Upper lobe of right lung (tissue), 1 donor: ENCODE measurements at places on chromosomes 6 and 20. TPM values are rescaled to one million over a fixed set of nuclear protein-coding genes. Genes with fewer than 3 reads are reported as not detected.

- H3K27me3 ChIP-seq = no peaks in the 10 kb centered on the region
- H3K4me1 ChIP-seq = no peaks in the 10 kb centered on the region
- no peaks in the 10 kb centered on the region for H3K36me3 ChIP-seq
Measured at GRCh38 chr6:48141975-48142374, 31.0 kb upstream of the PTCHD4 start.

NKX2-2 gene
- not detected for total RNA-seq

- no peak overlapping the region for H3K4me3 ChIP-seq
- no peaks in the 10 kb centered on the region for H3K4me1 ChIP-seq
- no peaks in the 10 kb centered on the region for H3K27me3 ChIP-seq
- DNase-seq = no peak
Measured at GRCh38 chr6:148235446-148235845, 107.2 kb upstream of the SASH1 start.

DNA sequence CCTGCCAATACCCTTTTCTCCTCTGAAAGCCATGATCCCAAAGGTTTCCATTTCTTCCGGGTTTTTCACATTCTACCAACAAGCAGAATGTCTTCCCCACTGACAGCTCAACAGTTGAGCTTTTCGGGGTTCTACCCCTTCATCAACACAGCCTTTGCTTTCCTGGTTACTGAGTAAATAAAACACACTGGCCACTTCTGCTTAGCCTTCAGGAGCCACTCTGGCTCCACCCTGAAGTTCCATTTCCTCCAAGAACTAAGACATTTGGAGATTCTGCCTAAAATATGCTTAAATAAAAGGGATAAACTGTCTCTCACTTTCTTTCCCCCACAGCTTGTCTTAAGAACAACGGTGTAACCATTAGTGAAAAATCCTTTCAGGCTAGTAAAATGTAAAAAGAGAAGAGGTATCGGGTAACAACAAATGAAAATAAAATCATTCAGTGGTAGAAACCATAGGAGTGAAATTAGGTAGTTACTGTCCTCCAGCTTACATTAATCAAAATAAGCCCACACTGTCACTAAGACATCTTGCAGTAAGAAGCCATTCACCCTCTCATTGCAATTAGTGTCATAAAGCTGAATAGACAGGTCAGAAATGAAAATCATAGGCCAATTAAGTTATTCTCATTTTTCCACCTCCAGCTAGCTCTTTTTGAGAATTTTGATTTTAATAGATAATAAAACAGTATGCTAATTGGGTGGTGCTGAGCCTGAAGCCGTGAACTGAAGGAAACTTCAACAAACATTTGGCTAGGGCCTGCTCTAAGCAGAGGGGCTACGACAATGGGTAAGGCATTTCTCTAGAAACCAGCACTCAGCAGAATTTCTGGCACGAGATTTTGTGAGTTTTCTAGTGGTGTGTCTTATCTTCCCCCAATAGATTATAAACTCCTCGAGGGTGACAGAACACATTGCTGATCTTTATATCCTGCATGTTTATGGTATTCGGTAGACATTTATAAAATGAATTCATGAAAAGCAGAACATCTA, 194.2 kb downstream of the KHDC1L start:
- no peaks in the 10 kb centered on the region for H3K36me3 ChIP-seq
- H3K27me3 ChIP-seq = no peaks in the 10 kb centered on the region
- no peak overlapping the region for H3K27ac ChIP-seq
- no peak for DNase-seq
- no peak overlapping the region for H3K4me3 ChIP-seq

DNA sequence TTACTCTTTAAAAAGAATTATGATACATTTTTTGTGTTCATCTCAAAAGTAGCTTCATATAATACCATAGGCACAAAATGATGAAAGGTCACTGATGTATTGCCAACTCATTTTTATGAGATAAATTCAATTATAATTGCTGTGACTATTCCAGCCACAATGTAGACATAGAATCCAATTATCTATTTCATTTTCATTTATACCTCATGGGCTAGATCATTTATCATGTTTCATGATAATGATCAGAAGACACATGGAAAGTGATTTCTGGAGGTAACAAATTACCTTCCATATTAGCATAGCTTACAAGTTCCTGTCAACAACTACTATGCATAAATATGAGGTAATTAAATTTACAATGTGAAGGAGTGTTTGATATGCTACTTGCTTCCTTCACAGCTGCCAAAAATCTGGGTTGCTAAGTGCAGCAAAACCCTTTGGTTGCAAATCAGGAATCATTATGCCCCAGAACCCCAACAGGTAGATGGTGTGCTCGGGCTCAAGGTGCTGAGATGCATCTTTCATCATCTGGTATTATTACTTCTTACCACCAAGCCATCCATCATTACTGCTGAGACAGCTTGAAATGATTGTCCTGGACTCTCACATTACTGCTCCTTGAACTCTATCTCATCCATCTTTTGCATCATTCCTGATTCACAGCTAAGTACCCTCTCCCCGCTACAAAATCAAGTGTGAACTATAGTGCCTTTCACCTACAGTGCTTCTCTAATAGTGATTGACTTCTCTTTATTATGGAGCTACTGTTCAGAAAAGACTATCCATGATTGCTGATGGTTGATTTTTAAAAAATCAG, 306.0 kb upstream of the THEMIS start:
- H3K4me3 ChIP-seq = no peak overlapping the region
- no peaks in the 10 kb centered on the region for H3K36me3 ChIP-seq
- no peak for DNase-seq

- no peak overlapping the region for H3K27ac ChIP-seq
- H3K36me3 ChIP-seq = no peaks in the 10 kb centered on the region
- no peak overlapping the region for H3K4me3 ChIP-seq
- H3K4me1 ChIP-seq = no peaks in the 10 kb centered on the region
- DNase-seq = no peak
Measured at GRCh38 chr20:23032750-23033078, 2.4 kb upstream of the SSTR4 start.

DNA sequence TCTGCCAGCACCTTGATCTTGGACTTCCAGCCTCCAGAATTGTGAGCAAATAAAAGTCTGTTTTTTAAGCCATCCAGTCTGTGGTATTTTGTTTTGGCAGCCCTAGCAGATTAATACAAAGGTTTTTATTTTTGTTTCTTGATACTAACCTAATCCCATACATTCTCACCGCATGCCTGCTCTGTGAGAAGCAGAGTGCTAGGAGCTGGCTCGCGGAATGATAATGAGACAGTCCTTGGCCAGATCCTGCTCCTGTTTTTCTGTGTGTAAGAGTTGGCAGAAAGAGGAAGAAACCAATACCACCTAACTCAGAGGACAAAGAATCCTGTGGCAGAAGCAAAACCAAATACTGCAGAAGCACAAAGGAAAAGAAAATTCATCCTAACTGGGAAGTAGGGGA, 82.6 kb downstream of the KIF16B start:
- no peak overlapping the region for H3K4me3 ChIP-seq

DNA sequence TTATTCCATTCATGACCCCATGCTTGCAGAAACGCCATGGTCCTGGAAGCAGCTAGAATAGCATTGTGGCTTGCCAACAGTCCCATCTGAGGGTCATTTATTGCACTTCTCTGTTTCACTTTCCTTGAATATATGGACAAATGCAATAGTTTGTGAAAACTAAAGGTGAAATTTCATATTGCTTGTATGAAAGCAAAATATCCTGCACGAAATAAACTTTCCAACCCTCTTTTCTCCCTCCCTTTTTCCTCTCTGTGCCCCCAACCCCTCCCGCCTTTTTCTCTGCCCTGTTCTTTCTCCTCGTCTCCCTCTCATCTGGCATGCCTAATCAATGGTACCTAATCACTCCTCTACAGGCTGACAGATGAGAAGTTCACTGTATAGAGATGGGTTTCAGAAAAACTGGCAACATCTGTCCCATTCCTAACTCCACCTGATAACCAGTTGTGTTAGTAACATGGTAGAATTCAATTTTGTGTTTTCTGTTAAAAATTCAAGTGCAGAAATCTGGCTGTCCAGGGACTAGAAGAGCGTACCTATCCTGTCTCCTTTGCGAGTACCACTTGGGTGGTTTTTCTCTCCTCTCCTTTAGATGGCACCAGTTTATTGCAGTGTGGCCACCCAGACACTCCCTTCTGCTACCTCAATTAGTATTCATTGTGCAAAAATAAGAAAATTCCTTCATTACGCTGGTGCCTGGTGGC, 198.6 kb downstream of the FOXA2 start:
- no peaks in the 10 kb centered on the region for H3K4me1 ChIP-seq
- DNase-seq = no peak
- no peak overlapping the region for H3K4me3 ChIP-seq
- no peaks in the 10 kb centered on the region for H3K36me3 ChIP-seq
- no peak overlapping the region for H3K27ac ChIP-seq
- no peaks in the 10 kb centered on the region for H3K27me3 ChIP-seq

DNA sequence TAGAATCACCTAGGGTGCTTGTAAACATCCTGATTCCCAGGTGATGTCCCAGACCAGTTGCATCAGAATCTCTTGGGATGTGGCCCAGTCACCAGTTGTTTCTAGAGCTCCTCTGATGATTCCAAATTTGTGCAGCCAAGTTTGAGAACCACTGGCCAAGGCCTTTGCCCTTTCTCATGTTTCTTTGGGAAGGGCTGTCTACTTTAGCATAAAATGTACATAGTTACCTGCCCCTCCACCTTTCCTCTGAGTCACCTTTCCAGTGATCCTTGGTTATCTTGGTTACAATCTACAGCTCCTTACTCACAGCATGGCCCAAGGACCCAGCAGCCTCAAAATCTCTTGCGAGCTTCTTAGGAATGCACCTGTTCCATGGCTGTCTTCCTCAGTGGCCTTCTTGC, 266.4 kb upstream of the PRND start:
- H3K36me3 ChIP-seq = no peaks in the 10 kb centered on the region
- no peaks in the 10 kb centered on the region for H3K27me3 ChIP-seq
- no peak overlapping the region for H3K27ac ChIP-seq
- DNase-seq = no peak
- H3K4me1 ChIP-seq = peaks cover 5% of the 10 kb centered on the region

DNA sequence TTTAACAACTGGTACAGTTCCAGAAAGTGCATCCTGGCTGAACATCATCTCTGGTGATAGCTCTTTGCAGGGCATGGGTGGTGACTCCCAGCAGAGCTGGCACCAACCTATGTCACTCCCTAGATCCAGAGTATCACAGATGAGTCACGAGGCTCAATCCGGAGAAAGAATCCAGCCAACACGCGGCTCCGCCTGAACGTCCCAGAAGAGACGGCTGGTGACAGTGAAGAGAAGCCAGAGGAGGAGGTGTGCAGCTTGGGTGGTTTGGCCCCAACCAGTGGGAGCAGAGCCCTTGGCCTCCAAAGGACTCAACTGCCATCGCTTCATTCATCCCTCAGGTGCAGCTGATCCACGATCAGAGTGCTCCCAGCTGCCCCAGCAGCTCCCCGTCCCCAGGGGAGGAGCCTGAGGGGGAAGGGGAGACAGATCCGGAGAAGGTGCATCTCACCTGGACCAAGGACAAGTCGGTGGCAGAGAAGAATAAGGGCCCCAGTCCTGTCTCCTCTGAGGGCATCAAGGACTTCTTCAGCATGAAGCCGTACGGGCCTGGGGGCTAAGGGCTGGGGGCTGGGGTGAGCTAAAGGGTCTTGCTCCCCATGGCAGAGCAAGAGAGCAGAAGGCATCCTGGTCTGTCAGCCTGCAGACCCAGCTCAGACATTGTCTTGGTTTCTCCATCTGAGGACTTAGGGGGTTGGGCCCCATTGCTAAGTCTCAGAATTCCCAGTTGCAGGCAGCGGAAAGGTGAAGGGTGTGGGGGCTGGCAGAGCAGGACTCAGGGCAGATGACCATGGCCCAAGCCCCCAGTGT, 27.2 kb downstream of the SLC12A5 start:
- H3K36me3 ChIP-seq = peaks cover 16% of the 10 kb centered on the region
- H3K27me3 ChIP-seq = peaks cover 30% of the 10 kb centered on the region
- H3K4me3 ChIP-seq = no peak overlapping the region
- DNase-seq = no peak
- peaks cover 29% of the 10 kb centered on the region for H3K4me1 ChIP-seq

DNA sequence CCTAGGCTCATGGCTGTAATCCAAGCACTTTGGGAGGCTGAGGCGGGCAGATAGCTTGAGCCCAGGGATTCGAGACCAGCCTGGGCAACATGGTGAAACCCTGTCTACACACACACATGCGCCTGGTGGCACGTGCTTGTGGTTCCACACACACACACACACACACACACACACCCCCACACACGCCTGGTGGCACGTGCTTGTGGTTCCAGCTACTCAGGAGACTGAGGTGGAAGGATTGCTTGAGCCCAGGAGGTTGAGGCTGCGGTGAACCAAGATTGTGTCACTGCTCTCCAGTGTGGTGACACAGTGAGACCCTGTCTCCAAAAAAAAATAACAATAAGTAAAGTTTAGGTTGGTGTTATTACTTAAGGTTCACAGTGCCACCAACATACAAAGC, 165.8 kb downstream of the ZFAND3 start:
- no peak for DNase-seq
- H3K36me3 ChIP-seq = no peaks in the 10 kb centered on the region
- no peaks in the 10 kb centered on the region for H3K27me3 ChIP-seq
- no peak overlapping the region for H3K4me3 ChIP-seq
- H3K4me1 ChIP-seq = peaks cover 38% of the 10 kb centered on the region

- H3K4me3 ChIP-seq = no peak overlapping the region
- no peaks in the 10 kb centered on the region for H3K27me3 ChIP-seq
- H3K27ac ChIP-seq = no peak overlapping the region
- DNase-seq = no peak
Measured at GRCh38 chr6:89120371-89120770, 2.5 kb upstream of the SRSF12 start.

DNA sequence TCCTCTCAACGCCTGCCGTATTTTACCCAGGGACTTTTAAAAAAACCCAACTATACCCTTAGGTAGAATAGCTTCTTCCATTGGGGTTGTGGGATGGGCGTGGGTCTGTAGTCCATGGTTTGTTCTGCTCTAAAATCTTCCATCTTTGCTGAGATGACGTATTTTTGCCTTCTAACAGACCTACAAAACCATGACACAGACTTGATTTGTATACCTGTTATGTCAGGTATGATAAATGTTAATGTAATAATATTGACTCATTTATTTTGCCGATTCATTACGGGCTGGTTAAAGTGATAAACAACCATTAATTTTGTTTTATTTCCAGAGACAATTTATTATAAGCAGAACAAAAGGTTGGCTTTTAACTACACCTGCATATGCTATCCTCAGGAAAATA, 48.7 kb downstream of the UST start:
- H3K27me3 ChIP-seq = no peaks in the 10 kb centered on the region
- no peak overlapping the region for H3K4me3 ChIP-seq
- H3K4me1 ChIP-seq = no peaks in the 10 kb centered on the region
- no peak overlapping the region for H3K27ac ChIP-seq
- H3K36me3 ChIP-seq = no peaks in the 10 kb centered on the region
- no peak for DNase-seq

PXDC1 gene
- 70.8 TPM for total RNA-seq

DNA sequence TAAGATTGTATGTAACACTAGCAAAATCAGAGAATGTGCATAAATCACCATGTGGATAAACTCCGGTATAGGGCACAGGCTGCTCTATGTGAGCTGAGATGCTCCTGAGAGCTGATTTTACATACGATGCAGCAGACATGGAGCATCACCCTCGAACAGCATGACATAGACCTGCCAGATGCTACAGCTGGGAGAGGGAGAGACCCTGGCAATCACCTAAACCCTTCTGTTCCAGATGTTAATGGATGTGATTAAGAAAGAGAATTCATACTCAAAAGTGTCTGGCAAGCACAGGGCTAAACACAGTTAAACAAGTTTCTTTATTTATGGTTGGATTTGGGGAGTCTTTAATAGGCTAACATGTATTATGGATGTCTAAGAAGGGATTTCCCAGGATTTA, 157.0 kb downstream of the CLIC5 start:
- no peak overlapping the region for H3K4me3 ChIP-seq
- no peaks in the 10 kb centered on the region for H3K27me3 ChIP-seq
- no peak overlapping the region for H3K27ac ChIP-seq
- no peak for DNase-seq
- H3K36me3 ChIP-seq = no peaks in the 10 kb centered on the region
